T-helper 2 cell treated with Interferon-gamma antibody and Interleukin-4, amounts not matched to agents 5 μg/mL and 100 μg/mL, for 36 hours (primary cell): ENCODE measurements at places on chromosomes 11 and 22.

GRCh38 chr11:61895046-61895717, 3.8 kb upstream of the FADS3 start:
- no peak for DNase-seq

DNA sequence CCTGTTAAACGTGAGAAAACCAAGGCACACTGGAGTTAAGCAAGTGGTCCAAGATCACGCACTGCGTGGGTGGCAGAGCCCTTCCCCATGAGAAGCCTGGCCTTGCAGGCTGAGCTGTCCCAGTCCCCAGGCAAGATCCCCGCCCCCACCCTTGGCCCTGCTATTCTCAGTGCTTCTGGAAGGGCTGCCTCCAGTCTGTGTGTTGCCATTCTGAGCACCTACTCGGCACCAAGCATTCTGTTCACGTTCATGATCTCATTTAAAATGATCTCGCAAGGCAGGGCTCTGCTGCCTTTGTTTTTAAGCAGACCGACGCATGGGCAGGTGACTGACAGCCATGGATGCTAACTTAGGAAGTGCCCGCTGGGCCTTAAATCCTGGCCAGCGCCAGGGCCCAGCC, 62.8 kb downstream of the PHF21B start:
- DNase-seq: no peak

DNA sequence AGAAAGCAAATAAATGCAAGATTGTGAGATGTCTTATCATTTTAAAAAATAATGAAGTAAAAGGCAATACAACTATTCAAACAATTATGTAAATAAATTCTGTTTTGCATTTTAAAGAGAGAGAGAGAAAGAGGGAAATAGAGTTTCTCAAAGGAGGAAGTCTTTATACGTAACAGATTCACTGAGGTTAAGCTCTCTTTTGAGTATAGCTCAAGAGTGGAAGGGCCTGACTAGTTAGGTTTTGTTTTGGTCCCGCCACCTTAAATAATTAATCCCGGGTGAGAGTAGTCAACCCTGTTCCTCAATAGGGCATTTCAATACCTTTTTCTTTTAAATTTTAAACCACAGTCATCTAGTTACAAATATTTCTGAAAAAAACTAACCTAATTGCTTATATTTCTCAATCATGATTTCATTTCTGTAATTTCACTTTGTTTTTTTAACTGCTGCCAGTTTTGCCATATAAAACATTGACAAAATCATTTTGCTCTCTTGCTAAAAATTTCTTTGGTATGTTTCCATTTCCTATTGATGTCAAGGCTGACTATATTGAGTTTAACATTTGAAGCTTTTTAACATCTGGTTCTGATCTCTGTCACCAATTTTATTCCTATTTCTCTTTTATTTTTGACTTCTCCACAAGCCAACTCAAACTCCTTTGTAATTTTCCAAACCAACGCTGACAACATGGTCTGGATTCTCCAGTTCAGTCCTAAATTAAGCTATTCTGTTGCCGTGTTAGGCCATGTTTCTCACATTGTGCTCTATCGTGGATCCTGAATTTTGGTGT, 10.3 kb downstream of the OR10D3 start:
- no peak for DNase-seq

DNA sequence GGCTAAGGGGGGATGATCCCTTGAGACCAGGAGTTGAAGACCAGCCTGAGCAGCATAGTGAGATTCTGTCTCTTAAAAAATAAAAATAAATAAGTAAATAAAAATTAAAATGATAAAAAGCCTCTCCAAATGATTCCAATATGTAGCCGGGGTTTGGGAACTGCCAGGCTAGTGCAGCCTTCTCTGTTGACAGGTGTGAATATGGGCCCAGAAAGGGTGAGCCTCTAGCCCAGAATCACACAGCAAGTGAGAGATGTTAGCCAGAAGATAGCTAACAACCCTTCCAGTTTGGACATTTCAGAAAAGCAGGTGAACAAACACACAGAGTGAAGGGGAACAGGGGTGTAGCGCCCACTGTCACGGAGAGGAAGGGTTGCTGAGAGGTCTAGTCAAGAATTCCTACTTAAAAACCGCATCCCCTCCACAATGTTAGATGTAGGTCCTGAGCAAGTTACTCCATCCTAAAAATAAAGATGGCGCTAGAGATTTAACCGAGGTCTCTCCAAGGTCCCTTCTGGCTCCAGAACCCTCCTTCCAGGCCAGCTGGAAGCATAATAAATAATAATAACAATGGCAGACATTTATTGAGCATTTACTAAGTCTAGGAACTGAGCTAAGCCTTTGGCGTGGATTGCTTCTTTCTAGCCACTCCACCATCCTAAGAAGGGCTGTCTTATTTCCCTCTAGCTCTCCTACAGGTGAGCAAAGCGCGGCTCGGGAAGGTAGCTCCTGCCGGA, 51.6 kb downstream of the CYTH4 start:
- no peak for DNase-seq

- DNase-seq: no peak
Observed at GRCh38 chr22:24244144-24244787, 616 bp downstream of the GGT5 start.

DNA sequence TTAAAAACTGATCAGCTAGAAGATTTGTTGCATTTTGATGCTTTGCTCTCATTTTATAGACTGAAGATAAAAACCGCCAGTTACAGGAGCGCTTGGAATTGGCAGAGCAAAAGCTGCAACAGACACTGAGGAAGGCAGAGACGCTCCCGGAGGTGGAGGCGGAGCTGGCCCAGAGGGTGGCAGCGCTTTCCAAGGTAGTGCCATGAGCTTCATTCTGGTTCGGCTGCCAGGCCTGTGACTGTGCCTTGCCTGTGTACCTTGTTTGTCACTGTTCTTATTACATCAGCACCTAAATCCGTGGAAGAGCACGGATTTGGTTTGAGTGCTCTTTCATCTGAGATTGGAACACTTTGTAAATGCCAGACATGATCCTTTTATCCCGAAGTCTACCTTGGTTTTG, 61.4 kb downstream of the PPFIA1 start:
- no peak for DNase-seq

DNA sequence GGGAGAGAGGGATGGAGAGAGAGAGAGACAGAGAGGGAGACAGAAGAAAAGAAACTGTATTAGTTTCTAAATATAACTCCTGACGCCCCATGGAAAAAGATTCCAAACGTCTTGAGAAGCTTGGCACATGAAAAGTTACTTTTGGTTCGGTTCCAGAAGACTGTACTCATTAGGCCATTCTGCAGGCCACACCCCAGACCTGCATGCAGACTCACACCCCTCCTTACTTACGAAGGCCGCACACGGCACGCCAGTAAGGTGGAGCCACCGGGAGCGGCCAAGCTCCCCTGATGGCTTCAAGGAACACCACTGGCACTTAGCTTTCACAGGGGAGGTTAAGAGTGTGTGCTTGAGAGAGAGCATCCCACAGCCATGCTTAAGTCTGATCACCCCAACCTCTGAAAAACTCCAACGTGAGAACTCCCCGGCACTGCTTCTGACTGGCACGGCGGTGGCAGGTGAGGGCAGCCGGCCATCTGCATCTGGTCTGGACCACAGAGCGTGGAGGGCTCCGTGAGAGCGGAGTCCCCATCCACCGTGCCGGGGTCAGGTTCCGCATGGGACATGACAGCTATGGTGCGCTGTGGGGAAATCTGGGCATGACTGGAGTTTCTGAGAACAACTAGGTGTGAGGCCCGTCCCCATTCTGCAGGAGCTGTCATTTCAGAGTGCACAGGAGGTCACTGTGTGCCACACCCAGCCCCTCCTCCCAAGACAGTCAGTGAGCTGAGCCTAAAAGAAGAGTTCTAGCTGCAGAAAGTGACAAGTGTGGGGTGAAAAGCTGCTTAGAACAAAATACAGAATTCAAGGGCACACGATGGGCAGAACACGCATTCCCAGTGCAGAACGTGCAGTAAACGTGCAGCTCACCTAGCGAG, 62.4 kb downstream of the MYH9 start:
- no peak for DNase-seq

- DNase-seq: no peak
Observed at GRCh38 chr11:73916435-73916834, 34.4 kb upstream of the DNAJB13 start.

GRCh38 chr11:86145439-86146156, 76.7 kb upstream of the PICALM start:
- DNase-seq: no peak

- DNase-seq: no peak
Observed at GRCh38 chr11:60766547-60766946, 9.9 kb downstream of the MS4A15 start.

GRCh38 chr11:113693030-113693429, 13.1 kb downstream of the TMPRSS5 start:
- DNase-seq: no peak

DNA sequence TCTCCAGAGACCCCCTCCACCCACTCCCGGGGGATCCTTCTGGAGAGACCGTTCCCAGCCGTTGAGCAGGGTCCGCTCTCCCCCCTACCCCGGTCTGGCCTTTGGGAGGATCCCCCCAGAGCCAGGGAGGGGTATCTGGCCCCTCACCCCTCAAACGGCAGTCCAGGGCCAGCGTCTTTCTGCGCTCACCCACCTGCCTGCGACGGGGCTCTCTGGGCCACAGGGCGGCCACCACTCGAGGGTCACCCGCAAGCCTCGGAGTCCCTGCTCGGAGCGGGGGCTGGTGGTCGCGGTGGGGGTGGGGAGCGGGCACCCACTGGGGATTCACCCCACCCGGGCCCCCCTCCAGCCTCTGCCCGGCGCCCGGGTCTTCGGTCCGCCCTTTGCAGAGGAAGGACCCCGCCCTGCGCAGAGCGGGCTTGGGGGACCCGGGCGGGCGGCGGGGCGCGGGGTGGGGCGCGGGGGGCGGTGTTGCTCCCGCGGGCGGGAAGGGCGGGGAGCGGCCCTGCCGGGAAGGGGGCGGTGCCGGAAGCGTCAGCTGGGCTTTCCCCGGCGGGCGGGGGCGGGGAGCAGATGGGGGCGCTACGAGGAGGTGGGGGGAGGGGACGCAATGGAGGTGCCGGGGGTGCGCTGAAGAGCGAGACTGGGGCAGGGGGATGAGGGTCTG, 16.6 kb downstream of the CRELD2 start:
- DNase-seq: peak; percentile 83
